ENCODE measurements at places on chromosomes 7 and 10.

DNA sequence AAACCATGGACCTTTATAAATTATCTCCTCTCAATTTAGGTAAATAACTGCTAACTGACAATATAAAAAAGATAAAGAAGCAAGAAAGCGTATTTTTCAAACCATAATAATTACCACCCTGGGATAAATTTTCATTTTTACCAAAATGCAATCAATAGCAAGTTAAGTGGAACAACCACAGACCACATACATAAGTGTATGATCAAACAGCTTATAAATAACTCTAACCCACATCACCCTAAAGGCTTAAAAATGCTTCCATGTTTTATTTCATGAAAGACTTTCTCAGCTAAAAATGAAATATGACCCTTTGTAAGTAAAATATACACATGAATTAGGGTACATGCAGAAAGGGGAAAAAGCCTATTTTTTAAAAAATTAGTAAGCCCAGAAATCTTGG is 156.5 kb downstream of the SGMS1 start:
- no peak for DNase-seq

DNA sequence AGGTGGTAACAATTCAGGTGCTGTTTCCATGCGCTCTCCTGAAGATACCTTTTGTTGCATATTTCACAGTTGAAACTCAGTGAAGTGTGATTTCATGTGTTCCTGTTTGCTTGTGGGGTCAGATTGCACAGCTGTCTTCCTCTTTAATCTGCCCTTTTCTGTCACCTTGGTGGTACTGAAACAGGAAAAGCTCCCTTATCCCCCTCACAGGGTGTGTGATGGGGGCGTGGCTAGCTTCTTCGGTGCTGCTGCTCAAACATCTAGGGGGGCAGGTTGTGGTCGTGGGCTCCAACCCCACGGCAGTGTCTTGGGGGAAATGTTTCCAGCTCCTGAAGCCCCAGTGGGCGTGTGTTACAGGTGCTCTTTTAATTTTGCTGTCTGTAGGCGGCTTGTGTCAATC is 107.4 kb upstream of the KLF14 start:
- DNase-seq, result no peak

DNA sequence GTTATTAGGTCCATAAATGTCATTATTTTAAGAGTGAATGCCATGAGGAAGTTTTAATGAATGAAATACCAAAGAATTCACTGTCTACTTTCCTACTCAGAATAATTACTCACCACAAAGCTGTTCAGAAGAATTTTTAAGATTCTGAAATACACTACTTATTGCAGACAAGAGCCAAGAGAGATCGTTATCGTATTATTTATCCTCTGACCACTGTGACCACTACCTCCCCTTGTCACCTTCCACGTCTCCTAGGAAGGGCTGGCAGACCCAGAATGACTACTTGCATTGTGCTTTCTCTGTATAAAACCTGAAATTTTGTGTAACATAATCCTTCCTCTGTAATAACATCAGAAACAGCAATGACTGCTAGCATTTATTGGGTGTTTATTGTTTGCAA is 81.9 kb downstream of the ABCB5 start:
- no peak for DNase-seq

DNA sequence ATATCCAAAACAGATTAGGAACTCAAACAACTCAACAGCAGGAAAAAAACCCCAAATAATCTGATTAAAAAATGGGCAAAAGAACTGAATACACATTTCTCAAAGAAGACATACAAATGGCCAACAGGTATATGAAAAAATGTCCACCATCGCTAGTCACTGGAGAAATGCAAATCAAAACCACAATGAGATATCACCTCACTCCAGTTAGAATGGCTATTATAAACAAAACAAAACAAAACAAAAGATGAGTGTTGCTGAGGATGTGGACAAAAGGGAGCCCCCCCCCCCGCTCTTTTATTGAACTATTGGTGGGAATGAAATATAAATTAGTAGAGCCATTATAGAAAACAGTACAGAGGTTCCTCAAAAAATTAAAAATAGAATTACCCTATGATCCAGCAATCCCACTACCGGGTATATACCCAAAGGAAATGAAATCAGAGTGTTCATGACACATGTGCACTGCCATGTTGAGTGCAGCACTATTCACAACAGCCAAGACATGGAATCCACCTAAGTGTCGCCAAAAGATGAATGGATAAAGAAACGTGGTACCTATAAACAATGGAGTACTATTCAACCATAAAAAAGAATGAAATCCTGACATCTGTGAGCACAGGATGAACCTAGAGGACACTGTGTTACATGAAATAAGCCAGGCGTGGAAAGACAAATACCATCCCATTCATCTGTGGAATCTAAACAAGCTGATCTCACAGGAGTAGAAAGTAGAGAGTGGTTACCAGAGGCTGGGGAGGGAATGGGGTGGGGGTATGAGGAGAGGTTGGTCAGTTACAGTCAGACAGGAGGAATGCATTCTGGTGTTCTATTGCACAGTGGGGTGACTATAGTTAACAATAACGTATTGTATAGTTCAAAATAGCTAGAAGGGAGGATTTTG is 78.1 kb upstream of the RHEB start:
- no peak for DNase-seq
